ENCODE measurements at places on chromosomes 16 and 17.

DNA sequence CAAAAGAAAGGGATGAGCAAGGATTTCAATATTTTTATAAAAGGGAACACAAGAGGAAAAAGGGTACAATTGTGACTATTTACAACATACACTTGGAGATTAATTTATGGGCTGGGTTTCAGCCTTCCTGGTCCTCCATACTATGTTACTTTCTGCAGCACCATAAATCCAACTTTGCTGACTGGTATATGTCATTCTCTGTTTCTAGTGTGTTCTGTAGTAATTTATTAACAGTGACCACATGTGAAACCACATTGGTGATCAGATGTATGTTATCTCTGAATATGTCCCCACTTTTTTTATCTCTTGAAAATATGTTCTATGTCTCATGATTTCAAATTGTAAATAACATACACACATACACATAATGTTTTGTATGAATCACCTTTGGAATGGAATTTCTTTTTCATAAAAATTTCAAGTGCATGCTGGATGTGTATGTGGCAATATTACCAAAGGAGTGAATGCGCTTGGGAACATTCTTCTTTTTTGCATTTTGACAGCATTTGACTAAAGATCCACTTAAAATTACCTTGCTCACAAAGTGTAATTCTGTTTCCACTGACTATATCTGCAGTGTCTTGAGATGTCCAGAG lies 2.9 kb upstream of the LYRM9 start:
- DNase-seq: no peak

DNA sequence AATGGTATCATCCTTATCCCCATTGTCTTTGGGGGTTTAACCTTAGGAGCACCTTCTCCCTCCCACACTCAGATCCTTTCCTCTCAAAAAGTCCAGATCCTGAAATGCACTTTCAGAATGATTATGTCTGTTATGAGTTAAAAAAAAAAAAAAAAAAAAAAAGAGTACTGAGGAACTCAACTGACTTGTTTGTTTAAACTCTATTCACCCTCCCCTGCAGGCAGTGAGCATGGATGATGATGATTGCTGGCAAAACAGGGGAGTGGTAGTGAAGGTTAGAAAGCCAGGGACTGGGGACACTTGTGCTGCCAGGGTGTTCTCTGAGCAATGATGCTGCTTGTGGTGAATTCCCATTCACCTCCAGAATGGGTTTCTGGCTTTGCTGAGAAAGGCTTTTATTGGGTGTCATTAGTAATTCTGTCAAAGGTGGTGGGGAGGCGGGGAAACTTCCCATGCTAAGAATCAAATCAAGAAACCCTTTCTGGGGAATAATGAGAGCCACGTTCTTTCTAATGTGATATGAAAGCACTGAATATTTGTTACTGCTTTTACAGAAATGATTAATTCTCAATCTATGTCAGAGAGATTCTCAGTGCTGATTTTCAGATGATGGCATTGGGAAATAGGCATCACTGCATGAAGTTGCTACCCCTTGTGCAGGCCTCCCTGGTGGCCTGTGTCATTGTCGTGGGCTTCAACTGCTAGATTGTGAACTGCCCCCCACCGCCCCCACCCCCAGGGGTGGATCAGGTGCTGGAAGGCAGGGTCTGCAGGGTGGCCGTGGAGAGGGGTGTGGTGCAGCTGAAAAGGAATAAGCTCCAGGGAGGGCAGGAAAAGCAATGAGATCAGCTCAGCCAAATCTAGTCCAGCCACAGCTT lies 14.1 kb downstream of the CCL4 start:
- DNase-seq: no peak

DNA sequence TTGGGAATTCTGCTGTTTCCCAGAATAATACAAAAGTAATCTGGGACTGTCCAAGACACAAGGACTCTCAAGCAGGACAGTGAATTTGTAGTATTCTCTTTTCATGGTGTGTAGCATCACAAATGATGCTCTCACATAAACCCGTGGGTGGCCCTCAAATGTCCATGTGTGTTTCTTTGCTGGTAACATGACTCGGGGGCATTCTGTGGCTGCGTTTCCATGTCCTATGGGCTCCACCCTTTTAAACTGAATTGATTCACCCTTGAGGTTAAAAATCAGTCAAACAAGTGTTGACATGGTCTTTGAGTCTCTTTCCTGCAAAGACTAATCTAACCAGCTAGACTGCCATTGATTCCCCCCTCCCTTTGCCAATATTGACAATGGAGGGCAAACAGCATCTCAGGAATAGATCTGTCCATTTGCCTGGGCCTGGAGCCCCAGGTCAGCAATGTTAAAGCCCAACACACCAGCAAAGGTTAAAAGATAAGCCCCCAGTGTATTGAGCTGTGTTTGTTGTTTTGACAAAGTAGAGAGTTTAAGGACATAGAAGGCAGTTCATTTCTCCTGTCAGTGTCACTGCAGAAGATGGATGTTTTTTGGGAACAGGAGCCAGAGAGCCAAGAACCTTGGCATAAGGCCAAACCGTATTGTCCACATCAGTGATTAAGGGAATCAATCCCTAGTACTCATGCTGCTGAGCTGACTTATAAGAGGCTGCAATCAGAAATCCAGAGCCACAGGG lies 117.1 kb upstream of the COX10 start:
- no peak for DNase-seq

GRCh38 chr16:79041206-79041605 lies 559.3 kb downstream of the MAF start:
- no peak for DNase-seq

DNA sequence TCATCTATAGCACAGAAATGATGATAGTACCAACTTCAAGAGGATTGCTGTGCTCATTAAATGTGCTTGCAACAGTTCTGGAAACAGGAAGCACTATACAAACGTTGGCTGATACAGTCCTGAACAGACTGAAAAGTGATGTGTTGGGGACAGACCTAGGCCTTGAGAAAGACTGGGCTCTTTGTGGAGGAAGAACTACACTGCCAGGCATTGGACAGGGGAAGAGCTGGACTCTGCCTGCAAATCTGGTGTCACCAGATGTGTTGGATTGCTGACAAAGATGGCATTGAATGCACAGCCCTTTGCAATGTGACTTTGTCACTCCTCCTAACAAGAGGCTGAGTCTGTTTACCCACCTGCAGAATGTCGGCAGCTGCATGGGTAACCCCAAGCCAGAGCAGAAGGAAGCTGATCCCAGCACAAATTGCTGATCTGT lies 12.4 kb upstream of the ST6GALNAC2 start:
- DNase-seq: no peak

- peak; percentile 69 for DNase-seq
These were observed at the start of gene HIC1 for GRCh38 chr17:2054512-2055291. HIC1 (plus strand) TSS chr17:2055103; CDS start chr17:2056691, 1,588 bp downstream.

DNA sequence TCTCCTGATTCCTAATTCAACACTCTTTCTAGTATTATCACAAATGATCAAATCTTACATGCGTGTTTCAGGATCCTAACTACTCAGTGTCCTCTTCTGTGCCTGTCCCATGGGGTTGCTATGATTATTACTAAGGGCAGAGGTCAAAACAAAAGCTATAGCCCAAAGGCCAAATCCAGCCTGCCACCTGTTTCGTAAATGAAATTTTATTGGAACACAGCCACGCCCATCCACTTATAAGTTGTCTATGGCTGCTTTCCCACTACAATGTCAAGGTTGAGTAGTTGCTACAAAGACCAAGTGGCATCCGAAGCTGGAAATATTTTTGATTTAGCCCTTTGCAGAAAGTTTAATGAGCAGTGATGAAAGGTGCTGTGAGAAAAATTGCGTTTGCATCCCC lies 336.6 kb downstream of the TMEM114 start:
- no peak for DNase-seq

DNA sequence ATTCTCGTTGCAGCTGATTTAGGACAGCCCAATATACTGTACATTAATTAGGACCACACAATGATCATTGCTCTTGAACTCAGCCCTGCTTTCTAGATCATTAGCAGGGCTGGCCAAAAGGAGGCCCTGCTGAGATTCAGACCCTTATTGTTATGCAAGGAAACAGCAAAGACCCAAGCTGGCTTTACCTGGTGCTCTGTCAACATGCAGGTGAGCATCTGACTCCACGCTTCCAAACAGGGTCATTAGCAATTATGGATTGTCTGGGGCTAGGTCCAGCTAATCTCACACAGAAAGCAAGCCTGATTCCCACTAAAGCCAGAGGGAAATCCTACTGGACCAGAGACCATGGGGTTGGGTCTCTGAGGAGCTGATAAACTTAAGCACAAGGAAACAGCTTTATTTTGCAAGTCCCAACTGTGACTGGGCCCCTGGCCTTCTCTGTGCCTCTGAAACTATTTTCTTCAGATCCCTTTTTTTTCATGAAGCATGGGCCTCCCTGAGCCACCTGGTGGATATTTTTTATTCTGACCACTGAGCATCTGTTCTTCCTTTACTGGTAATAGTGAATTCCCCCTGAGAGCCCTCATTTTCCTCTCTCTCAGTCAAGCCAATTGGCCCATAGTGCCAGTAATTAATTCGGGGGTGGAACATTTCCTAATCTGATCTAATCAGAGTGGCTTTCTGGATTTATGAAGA lies 236.1 kb downstream of the GRIN2A start:
- no peak for DNase-seq

DNA sequence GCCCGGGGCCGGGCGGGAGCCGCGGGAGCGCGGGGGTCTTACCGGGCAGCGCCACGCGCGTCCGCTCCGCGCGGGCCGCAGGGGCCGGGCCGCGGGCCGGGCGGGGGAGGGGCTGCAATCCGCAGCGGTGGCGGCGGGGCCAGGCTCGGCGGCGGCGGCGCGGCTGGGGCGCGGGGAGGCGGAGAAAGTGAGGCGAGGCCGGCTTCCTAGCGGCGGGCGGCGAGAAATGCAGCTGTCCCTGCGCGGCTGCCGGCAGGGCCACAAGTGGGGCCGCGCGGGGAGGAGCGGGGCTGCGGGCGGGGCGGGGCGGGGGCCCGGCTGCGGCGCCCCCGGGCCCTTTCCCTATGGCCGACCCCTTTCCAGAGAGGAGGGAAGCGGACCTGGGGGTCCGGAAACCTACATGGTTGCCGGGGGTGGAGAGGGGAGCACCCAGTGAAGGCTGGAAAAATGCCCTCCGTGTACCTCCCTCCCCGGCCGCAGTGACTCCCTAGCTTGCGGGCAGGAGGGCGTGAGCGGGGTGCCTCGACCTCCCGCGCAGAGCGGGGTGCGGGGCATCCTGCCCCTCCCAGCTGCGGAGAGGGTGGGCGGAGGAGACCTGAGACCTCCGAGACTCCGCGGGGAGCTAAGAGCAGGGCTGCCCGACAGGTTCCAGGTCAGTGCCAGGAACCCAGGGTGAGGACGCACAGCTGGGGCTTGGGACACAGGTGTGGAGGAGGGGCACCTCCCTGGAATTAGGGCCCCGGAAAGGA lies at the start of gene CUEDC1:
TSS of gene CUEDC1 (minus strand) at position 230 of the 749 bp plus-strand sequence. CDS start 69,848 bp downstream, outside the sequence.
- peak; percentile 61 for DNase-seq

- peak; percentile 18 for DNase-seq
These were observed 57.9 kb downstream of the AKAP1 start for GRCh38 chr17:57142925-57143324.

All from HFFc6 (cell line).